ENCODE measurements at places on chromosomes 2 and 18.

DNA sequence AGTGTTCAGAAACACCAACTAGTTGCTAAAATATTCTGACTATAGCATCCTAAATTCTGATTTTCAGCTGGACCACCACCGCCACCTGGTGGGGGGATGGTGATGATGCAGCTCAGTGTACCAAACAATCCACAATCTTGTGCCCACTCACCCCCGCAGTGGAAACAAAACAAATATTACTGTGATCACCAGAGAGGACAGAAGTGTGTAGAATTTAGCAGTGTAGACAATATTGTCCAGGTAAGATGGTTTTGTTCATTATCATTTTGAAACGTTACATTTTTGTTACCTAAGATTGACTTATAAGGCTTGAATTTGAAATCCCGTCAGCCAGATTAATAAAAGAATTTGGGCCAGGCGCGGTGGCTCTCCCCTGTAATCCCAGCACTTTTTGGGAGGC is 31.7 kb upstream of the UBXN4 start:
- peak; percentile 81 for DNase-seq

GRCh38 chr2:109421101-109421500 is 192.7 kb downstream of the SEPTIN10 start:
- DNase-seq, result no peak

DNA sequence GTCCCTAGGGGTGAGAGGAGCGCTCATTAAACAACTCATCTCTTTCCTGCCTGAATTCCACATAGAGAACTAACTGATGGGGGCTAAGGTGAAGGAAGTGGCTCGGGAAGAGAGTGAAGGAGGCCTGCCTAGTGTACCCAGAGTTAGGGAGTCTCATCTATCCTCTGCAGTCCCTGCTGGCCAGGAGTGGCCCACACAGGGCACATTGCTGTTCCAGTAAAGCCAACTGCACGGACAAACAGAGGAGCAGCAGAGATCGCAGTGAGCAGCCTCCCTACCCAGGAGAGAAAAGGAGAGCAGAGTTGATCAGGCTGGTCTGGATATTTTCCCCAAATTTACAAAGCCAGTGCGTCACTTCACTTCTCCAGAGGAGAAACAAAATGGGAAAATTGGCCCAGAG is 16.9 kb upstream of the FN1 start:
- no peak for DNase-seq

DNA sequence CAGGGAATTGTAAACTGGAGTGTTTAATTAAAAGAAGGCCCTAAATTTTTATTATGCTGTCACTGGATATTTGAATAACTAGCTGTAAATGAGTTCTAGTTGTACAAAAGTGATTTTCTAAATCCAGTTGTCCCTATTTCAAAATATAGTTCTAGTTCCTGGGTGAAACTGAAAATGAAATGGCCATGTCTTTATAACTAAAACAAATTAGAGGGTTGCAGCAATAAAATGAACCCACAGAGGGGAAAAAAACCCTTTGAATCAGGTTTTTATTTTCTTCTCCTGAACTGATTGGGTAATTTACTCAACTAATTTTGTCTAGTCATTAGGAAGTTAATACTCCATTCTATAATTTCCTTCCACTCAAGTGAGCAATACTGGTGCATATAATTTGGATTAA is 55.6 kb upstream of the MAP4K3 start:
- no peak for DNase-seq

DNA sequence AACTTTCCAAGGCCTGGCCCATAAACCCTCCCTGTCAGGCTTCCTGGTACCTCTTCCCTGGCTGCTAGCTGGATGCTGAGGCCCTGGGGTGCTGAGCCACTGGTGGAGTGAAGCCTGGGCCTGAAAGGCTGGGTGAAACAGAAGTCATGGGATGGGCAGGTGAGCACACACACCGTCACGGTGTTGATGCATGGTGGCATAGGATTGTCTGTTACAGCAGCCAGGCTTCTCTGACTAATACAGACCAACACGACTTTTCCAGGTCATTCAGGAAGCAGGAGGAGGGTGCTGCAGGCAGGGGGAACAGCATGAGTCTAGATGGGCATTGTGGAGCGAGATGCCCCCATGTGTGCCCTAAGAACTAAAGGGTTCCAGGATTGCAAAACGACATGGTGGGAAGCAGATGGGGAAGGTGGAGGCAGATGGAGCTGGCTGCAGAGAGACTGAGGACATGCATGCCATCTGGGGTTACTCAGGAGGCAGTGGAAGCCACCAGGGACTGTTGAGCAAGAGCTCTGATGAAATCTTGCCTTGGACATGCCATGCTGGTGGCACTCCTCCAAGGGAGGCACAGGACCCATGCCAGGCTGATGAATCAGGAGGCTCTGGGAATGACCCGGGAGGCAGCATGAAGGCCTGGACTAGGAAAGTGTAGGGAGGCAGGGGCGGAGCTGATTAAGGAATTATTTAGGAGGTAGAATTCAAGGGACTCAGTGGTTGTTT is 480.9 kb downstream of the TSN start:
- DNase-seq, result no peak

GRCh38 chr2:192960945-192961344 is 766.2 kb upstream of the TMEFF2 start:
- no peak for DNase-seq

DNA sequence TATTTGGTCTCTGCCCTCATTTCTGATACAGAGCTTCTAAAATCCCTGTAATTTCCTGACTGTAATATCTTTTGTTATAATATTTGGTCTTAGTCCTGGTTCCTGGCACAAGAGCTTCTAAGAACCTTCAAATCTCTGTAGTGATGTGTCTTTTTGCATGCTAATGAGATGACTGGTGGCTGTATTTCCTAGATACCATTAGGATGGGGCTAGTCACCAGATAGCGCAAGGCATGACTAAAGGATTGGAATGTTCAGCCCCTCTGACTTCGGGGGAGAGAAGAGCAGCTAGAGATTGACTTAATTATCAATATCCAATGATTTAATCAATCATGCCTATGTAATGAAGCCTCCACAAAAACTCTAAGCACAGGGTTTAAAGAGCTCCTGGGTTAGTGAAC is 620.8 kb upstream of the ACVR2A start:
- no peak for DNase-seq

- DNase-seq, result no peak
Observed at GRCh38 chr2:216159144-216159543, 50.0 kb downstream of the XRCC5 start.

GRCh38 chr2:3745920-3746319 is 42.5 kb downstream of the DCDC2C start:
- DNase-seq, result no peak

GRCh38 chr2:129443235-129443864 is 536.1 kb upstream of the RAB6C start:
- no peak for DNase-seq

DNA sequence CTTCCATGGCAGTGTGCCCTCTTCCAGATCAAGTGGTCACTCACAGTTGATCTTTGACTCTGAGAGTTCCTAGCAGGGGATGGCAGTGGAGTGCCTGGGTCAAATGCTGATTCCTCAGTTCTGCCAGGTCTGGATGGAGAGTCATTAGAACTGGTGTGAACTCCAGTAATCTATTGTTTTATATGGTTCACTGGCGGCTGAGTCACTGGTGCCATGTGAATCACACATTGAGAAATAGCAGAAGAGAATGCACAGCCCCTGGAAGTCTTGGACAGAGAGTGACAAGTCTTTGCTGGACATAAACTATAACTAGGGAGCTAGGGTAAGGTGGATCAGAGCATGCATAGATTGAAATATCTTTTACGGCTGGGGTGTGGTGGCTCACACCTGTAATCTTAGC is 86.9 kb downstream of the EIF2AK3 start:
- no peak for DNase-seq

All from activated T-cell treated with anti-CD3 and anti-CD28 coated beads, Interleukin-2, amount 50 U/mL, for 24 hours (primary cell).